ENCODE measurements at places on chromosomes 5 and 9. TPM values are rescaled to one million over a fixed set of nuclear protein-coding genes. Genes with fewer than 3 reads are reported as not detected.
A peak's percentile ranks its signal among the peaks of the same experiment; 100 is the strongest.

GABRA6 gene
- total RNA-seq, result not detected

ZER1 gene
- total RNA-seq, result 35.1 TPM

PPP6C gene
- total RNA-seq, result 27.3 TPM

AQP3 gene
- 77.5 TPM for total RNA-seq

DNA sequence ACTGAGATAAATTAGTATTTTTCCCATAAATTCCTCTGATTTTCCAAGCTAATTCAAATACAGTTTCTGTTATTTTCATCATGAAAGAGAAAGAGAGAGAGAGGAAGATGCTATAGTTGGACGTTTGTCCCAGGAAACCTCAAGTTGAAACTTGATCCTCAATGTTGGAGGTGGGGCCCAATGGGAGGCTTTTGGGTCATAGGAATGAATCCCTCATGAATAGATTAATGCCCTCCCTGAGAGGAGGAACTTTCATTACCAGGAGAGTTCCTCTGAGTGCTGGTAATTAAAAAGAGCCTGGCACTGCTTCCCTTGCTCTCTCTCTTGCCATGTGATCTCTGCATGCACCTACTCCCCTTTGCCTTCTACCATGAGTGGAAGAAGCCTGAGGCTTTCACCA, 189.9 kb upstream of the SMC2 start:
- no peak for ATAC-seq

DNA sequence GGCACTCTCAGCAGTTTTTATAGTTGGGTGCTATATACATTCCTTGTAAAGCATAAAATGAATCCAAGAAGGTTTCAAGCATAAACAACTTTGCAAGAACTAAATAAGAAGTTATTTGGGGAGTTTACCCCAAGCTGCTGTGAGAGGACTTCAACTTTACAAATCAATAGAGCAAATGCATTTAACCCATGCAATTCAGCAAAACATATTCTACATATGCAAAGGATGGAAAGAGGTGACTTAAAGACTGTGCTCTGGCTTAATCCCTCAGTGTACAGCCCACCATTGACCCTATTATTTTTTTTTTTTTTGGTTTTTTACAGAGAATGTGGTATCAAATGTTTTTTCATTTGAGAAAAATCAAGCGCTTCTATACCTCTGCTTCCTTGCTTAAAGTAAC, 736.5 kb downstream of the CETN3 start:
- no peak for ATAC-seq

- ATAC-seq, result no peak
Measured at GRCh38 chr5:156963125-156963524, at the start of gene TIMD4. Gene TIMD4 (minus strand): TSS chr5:156963226. CDS start chr5:156963198, 28 bp downstream.

DNA sequence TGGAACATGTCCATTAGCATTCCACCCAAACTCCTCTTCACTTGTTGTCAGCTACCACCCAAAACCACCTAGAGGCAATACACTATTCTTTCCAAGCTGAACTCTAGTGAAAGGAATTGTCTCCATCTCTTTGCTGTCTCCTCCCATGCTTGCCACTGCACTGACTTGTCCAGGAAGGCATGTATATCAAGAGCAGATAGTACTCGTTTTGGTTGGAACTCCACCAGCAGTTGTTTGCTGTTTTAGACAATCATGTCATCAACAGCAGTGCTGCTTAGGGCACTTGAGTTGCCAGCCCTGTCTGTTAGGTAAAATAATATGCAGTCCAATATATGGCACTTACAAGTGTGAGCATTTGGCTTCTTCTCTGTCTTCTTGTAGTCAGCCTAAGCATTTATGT, 80.0 kb upstream of the SAP30L start:
- ATAC-seq, result no peak

DNA sequence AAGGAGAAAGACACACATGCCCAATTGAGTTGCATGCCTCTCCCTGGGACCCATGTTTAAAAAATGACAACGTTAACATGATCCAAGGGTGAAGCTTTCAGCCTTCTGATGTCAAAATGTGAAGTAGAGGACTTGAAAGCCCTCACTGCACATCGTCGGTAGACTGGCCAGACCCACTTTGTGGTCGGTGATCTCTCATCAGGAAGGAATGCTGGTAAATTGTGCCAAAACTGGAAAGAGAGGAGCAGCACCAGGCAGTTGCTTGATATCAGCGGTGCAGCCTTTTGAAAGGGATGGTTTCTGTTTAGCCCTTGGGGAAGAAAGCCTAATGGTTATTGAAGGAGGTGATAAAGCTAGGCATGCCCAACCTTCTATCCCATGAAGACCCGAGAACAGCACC, 125.3 kb upstream of the MARCHF11 start:
- ATAC-seq, result no peak

DNA sequence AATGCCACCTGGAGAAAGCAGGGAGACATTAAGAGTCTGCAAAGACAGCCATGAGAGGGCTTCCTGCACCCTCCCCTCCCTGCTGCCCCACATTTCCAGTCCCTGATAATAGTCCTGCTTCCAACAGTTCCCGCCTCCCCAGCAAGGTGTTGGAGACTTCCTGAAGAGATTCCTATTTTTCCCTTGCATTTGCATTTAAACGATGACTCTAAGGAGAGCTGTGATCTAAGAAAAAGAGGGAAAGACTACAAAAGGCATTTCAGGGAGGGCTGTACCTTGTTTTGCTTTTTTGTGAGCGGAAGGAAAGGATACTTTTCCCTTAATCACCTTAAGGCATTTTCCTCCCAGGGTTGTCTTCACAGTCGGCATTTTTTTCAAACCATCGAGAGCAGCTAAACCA, 62.1 kb downstream of the GAS1 start:
- ATAC-seq, result no peak

DNA sequence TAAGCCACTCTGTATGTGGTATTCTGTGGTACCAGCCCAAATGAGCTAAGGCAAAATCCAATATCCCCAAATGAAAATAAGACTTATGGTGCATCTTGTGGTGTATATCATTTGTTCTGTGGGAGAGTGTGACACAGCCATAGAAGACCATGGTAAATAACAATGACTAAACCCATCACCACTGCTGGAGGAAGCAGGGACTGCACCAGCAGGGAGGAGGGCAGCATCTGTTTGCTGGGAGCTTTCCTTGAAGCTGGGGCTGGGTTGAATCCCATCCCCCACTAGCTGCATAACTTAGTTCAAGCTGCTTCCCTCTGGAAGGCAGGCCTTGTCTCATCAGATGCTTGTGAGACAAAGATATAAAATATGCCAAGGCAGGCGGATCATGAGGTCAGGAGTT, 14.2 kb downstream of the GADD45G start:
- peak; percentile 73 for ATAC-seq

DNA sequence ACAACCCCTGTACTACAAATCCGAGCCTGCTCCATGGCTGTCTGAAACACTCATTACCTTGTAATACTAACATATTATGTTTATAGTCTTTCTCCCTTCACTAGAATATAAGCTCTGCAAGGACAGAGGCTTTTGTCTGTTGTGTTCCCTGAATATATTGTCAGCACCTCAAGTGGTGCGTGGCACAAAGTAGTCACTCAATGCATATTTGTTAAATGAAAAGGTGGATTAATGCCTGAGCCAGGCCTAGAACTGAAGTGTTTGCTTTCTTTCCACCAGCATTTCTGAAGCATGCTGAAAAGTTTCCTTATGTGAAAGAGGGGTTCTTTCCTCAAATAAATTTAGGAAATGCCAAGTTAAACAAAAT, 36.3 kb downstream of the ELL2 start:
- ATAC-seq, result no peak

GRCh38 chr9:15468145-15468544, 42.6 kb downstream of the PSIP1 start:
- ATAC-seq, result no peak

DNA sequence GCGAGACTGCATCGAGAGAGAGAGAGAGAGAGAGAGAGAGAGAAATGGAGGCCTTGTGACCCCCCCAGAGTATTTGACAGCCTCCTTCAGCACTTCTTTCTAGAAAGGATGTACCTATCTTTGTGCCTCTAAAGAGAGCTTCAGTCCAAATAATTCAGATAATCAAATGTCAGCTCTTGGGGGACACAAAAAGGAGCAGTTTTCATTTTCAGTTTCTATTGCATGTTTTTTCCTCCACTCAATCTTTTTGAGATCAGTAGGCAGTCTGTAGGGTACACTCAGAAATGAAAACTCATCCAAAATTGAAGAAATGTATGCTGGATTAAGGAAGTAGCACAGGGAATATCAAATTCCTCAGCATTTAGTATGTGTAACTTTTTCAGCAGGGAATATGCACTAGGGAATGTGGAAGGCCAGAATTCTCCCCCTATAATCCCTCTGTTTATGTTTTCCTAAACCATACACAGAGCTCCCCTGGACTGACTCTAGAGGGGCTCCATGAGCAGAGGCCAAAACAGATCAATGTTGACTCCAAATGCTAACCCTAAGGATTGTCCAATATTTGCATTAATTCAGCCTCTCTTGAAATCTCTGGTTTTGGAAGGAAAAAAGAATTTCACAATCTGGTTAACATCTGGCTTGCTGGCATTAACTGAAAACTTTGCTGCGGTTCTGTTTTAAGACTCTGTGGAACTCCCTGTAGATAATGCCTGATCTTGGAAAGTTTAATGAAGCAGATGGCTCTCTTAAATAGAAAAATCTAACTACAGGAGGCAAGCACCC, 250.1 kb downstream of the CEMIP2 start:
- no peak for ATAC-seq

- peak; percentile 99 for ATAC-seq
Measured at GRCh38 chr5:59587489-59588337, 305.8 kb downstream of the PDE4D start.

DNA sequence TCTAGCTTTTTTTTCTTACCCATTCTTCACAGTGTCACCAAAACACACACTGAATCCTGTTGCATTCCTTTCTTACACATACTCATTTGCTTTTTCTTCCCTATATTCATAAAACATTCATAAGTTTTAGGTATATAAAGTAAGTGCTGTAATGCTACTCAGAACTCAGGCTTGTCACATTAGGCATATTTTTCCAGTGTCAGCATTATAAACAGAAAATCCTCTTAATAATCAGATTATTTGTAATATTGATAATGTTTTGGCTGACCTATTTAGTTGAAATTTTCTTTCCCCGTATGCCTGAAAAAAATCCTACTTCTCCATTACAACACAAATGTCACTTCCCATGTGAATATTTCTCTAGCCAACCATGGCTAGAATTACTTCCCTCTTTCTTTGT, 743.0 kb upstream of the NUDT12 start:
- no peak for ATAC-seq

GRCh38 chr5:20572614-20573013, 584.6 kb upstream of the CDH18 start:
- peak; percentile 77 for ATAC-seq
